Activated CD8-positive, alpha-beta memory T cell treated with anti-CD3 and anti-CD28 coated beads for 4 hours (primary cell): ENCODE measurements at places on chromosomes 1 and 21.

DNA sequence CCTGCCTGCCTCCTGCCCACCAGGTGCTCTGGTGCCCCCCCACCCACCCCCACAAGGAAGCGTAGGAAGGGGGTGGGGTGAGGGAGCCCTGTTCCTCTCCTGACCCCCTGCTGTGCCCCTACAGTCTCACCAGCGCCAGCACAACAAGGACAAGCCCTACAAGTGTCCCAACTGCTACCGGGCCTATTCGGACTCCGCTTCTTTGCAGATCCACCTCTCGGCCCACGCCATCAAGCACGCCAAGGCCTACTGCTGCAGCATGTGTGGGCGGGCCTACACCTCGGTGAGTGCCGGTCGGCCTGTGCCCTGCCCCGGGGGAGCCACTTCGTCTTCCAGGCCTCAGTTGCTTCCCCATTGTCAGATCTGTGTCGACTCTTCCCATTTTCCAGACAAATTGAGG is 25.9 kb downstream of the A3GALT2 start:
- DNase-seq = no peak

GRCh38 chr1:169259816-169260215 is 107.8 kb downstream of the NME7 start:
- DNase-seq = no peak

DNA sequence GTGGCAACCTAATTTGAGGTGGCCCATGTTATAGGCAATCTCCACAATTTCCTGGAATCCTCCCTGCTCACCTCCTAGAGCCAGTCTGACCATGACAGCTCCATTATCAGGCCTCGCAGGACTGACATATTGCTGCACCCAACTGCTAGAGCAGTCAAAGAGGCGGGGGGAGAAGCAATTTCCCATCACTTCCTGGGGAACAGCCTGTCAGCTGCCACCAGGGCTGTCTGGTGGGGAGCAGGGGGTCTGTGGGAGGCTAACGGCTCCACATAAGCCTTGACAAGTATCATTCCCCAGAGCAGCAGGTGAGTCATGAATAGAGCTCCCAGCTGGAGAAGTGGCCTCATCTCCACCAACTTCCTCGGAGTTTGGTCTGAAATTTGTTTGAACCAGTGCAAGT is 322.9 kb downstream of the MATN1 start:
- no peak for DNase-seq

DNA sequence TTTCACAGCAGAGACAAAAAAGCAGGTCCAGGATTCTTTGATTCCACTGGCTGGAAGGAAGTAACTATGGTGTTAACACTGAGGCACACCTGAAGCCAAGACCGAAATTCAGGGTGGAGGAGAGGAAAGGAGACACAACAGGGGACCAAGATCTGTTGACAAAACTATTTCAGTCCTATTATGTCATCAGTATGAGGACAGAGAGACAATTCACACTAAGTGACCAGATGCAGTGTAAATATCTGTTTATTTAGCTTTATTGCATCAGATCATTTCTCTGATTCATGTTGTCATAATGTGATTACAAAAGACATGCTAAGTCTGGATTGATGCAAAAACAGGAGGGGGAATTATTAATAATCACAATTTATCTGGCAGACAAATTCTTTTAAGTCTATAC is 118.8 kb downstream of the SIPA1L2 start:
- no peak for DNase-seq

DNA sequence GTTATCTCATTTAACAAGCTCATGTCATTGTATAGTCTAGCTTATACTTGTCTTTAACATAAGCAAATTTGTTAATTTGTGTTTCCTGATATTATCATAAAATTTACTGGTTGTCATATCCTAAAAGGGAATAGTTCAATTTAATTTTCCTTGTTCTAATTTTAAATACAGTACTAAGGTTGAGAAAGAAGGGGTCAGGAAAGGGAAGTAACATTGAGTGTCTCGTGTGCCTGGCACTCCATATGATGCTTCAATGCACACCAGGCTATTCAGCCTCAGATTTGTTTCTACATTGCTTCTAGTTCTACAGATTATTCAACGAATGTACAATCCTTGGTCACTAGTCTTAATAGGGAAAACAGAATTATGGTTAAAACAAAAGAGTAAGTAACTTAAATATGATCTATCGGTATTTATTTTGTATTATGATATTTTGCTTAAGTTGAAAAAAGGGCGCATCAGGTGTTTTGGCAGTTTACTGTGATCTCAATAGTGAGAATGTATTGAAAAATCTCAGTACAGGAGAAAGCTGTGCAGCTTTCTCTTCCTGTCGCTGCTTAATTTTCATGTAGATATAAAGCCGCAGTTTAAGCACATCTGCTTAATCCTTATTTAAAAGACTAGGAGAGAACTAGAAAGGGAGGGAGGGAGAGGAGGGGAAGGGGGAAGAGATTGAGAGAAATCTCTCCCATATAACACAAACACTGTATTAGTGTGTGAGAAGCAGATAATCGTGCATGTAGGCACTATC is 13.0 kb downstream of the PTPRC start:
- no peak for DNase-seq

GRCh38 chr1:8911416-8912309 is 33.2 kb upstream of the ENO1 start:
- DNase-seq = no peak

DNA sequence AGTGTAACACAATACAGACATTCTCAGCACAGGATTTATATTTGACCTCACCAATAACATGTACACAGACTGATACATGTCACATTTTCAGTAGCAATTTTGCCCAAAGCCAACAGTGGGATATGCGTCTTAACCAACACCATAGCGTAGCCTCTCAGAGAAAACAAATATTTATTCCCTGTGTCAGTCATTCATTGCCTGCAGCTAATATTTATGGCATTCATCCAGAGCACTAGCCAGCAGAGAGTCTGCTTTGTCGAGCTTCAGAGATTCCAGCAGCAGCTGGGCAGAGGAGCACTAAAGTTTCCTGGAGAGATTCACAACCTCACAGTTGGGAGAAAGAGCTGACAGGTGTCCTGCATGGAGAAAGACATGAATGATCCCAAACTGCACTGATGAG is 400.7 kb upstream of the DAB1 start:
- no peak for DNase-seq

DNA sequence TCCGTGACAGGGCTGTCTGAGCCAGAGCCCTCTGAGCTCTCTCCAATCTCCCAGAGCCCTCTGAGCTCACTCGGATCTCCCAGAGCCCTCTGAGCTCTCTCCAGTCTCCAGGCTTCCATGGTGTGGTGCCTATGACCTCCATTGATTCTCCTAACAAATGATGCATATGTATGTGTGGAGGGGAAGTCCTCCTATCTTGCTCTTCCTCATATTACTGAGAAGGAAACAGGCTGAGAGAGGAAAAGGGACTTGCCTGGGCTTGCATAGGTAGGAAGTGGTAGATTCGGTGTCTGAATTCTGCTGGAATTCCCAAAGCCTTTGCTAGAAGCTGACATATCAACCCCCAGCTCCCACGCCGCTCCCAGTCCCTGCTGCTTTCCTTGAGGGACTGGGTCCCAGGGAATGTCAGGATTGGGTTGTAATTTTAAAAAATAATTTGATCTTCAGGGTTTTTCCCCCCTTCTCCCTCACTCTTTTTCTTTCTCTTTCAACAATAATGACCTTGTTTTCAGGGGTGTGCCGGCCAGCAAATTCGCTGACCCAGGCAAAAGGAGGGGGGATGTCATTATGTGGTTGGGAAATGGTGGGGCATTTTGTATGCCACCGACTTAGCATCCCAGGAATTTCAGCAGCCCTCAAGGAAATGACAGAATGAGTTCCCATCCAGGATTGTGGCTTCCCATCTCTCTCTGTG is 42.3 kb upstream of the RUNX3 start:
- DNase-seq = no peak

DNA sequence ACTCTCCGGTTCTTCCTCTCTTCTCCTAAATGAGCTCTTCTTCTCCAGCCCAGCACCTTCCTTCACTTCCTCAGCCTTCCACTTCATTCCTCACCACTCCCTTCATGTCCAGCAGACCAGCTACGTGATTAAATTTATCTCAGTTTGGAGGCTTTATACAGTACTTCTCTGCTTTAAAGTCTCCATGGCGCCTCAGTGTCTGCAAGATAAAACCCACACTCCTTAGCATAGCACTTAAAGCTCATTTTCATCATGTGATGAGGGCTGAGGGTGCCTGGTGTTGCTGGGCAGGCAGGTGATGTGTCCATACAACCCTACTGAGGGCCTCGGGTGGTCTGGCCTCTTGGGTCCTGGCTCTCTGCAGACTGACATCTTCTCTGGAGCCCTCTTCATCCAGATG is 7.7 kb downstream of the SLC5A9 start:
- no peak for DNase-seq

DNA sequence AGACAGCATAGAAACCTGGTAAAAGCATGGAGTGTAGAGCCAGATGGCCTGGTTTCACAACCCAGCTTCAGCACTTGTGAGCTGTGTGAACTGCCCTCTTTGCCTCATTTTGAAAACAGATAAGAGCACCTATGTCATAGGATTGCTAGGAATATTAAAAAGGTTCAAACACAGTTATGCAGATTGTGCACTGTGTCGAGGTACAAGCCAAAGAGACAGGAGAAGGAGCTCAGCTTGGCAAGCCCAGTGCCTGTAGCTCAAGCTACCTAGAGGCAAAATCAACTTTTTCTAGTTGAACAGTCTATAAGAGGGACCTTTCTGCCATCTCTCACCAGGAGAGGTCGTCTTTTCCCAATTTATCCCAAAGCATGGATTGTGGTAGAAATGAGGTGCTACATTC is 5.0 kb downstream of the CHODL start:
- DNase-seq = no peak

DNA sequence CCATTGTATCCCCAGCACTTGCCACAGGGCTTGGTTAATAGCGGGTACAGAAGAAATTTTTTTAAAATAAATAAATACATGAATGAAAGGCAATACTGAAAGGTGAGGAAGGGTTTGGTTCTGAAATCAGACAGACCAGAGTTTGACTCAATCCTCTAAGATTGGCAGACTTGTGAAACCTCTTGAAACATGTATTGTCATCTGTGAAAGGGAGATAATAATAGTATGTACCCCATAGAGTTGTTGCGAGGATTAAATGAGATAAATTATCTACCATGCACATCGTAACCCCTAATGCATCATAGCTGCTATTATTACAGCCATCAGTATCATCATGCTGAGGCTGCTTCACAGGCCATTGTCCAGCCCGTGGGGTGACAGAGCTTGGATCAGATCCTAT is 41.4 kb downstream of the S1PR1 start:
- DNase-seq = no peak

- DNase-seq = peak; percentile 20
These were observed 23.9 kb downstream of the DNAJC8 start for GRCh38 chr1:28208818-28209441.

DNA sequence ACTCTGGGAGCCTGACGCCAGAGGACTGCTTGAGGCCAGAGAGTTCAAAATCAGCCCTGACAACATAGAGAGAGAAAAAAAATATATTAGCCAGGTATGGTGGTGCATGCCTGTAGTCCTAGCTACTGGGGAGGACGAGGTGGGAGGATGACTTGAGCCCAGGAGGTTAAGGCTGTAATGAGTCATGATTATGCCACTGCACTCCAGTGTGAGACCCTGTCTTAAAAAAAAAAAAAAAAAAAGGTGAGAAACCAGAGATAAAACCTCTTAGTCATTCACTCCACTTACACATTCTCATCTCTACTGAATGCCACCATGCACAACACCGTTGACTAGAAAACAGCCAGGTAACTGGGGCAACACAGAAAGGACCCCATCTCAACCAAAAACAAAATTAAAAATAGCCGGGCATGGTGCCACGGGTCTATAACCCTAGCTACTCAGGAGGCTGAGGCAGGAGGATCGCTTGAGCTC is 178.1 kb downstream of the SLC45A1 start:
- no peak for DNase-seq

DNA sequence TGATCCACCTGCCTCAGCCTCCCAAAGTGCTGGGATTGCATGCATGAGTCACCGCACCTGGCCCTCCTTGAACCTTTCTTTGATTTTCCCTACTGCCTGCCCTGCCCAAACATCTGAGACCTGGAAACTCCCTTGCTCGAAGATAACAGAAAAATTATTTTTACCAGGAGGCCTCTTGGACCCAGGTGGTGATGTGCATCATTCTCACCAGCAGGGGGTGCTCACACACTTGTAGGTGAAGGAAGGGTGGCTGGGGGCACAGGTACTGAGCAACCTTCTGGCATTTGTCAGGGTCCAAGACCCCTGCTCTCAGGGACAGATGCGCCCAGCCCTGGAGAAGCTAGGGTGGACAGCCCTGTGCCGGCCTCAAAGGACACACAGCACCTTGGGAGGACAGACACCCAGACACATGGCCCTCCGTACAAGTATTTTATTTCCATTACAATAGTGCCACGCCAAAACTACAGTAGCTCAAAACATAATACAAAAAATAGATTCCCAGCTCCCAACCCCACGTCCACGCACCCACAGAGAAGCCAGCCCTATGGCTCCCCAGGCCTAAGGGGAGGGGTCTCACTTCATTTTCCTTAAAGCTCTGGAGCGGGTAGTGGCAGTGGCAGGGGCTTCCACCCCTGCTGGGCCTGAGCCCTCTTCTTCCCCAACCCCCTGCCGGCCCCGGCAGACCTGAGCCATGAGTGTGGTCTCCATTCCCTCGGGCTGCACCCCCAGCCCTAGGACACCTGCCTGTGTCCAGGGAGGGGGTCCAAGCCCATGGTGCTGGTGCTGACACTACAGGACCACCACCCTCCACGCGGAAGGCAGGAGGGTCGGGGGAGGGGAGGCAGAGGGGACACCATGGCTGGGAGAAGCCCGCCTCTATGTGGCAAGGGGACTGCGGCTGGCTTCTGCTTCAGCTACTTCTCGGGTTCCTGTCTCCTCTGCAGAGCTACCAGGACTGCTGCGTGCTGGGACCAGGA is 40.4 kb upstream of the EIF4G3 start:
- DNase-seq = peak; percentile 35

DNA sequence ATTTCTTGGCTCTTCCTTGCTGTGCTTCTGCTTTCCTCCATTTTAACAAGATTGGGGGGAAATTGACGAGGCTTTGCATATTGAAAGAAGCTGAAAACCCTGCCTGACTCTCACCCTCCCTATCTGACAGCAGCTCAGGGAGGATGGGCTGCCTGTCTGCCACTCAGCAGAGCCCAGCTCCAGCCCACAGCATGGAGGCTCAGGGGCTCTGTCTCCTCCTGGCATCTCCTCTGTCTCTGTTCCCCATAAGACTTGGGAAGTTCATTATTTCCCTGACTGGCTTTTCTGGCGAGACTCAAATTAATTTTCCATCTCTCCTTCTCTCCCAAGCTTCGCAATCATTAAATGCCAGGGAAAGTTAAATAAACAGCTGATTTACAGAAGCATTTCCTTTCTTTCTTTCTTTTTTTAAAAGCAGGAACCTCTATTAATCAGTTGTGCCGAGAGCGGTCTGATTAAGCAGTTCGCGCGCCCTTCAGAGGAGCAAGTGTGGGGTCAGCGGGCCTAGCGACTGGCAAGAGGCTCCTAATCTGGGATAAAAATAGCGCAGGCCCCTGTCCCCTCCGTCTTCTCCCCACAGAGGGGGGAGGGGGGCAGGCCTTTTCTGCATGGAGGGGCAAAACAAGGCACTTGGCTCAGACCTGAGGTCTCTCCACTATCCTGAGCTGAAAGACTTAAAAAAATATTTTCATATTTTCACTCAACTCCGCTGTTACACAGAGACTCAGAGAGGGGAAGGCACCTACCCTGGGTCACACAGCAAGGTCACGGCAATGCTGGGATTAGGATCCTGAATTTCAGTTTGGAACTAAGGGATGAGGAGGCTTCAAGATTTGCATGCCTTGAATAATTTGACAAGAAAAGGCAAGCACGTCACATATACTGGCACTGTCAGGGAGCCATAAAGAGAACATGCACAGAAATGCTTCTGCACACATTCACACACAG is 170.4 kb downstream of the ACTL8 start:
- DNase-seq = no peak

- no peak for DNase-seq
These were observed 42.0 kb upstream of the MTF1 start for GRCh38 chr1:37901191-37901892.
